ENCODE measurements at places on chromosomes 6 and 20. TPM values are rescaled to one million over a fixed set of nuclear protein-coding genes. Genes with fewer than 3 reads are reported as not detected.

GRCh38 chr6:11033825-11034224 is 10.3 kb downstream of the ELOVL2 start:
- peaks cover 26% of the 10 kb centered on the region for H3K27me3 ChIP-seq
- H3K4me1 ChIP-seq = no peaks in the 10 kb centered on the region
- H3K36me3 ChIP-seq = no peaks in the 10 kb centered on the region
- DNase-seq = no peak

GRCh38 chr6:144696610-144697368 is 411.7 kb downstream of the UTRN start:
- H3K4me1 ChIP-seq = peaks cover 10% of the 10 kb centered on the region
- H3K4me3 ChIP-seq = no peak overlapping the region
- H3K27me3 ChIP-seq = no peaks in the 10 kb centered on the region
- no peak for DNase-seq
- H3K36me3 ChIP-seq = peaks cover 7% of the 10 kb centered on the region
- no peak overlapping the region for H3K27ac ChIP-seq

DNA sequence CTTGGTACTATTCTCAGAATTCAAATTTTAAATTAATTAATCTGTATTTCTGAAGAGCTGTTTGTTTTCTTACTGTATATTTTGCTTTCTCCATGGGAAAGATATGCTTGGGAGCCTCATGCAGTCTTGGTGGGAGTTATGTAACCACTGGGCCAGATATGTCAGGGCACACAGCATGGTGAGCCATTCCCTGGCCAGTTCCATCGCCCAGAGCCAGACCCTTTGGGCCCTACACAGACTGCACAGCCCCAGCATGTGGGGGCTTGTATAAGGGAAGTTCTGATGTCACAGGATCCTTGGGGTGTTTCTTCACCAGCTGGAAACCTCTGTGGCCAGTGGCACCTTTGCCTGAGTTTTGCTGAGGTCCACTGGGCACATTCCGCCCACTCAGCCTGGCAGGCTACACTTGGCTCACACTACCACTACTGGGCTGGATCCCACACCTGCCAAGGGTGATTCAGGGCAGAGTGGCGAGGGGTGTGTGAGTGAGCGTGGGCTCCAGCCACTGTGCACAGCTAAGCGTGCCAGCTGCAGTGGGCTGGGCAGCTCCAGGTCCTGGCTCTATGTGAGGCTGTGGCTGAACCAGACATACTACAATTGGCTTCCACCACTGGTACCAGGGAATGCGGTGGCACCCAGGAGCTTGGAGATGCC is 293.5 kb downstream of the ARHGAP18 start:
- H3K4me1 ChIP-seq = no peaks in the 10 kb centered on the region
- no peaks in the 10 kb centered on the region for H3K27me3 ChIP-seq
- H3K27ac ChIP-seq = no peak overlapping the region
- no peak for DNase-seq
- H3K4me3 ChIP-seq = no peak overlapping the region
- no peaks in the 10 kb centered on the region for H3K36me3 ChIP-seq

DNA sequence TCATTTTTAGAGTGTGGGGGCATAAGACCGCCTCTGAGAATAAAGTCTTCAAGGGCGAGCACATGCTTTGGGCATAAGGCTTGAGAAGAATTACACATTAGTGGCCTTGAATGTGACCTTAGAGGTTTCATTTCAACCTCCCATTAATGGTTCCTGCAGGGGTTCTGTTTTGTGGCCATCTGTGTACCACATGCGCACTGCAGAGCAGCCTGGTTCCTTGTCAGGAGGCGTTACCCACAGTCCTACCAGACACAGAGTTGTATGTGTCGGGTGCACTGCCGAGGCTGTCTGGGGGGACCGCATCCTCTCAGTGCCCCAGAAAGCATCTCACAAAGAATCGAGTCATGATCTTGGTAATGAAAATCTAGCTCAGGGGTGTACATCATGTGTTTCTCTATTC is 115.7 kb downstream of the B3GAT2 start:
- H3K27ac ChIP-seq = no peak overlapping the region
- no peak for DNase-seq
- no peaks in the 10 kb centered on the region for H3K36me3 ChIP-seq
- no peak overlapping the region for H3K4me3 ChIP-seq
- H3K27me3 ChIP-seq = no peaks in the 10 kb centered on the region
- no peaks in the 10 kb centered on the region for H3K4me1 ChIP-seq

GRCh38 chr6:76593668-76594067 is 521.2 kb upstream of the IMPG1 start:
- no peak overlapping the region for H3K4me3 ChIP-seq
- no peak overlapping the region for H3K27ac ChIP-seq
- DNase-seq = peak; percentile 37
- H3K36me3 ChIP-seq = no peaks in the 10 kb centered on the region

Gene BTNL2
- not detected for total RNA-seq

Gene MTHFD1L
- total RNA-seq = 27.9 TPM

GRCh38 chr6:129451187-129451586 is 258.8 kb downstream of the ARHGAP18 start:
- DNase-seq = no peak
- H3K27ac ChIP-seq = no peak overlapping the region
- H3K27me3 ChIP-seq = no peaks in the 10 kb centered on the region
- H3K4me1 ChIP-seq = no peaks in the 10 kb centered on the region
- H3K4me3 ChIP-seq = no peak overlapping the region
- no peaks in the 10 kb centered on the region for H3K36me3 ChIP-seq

DNA sequence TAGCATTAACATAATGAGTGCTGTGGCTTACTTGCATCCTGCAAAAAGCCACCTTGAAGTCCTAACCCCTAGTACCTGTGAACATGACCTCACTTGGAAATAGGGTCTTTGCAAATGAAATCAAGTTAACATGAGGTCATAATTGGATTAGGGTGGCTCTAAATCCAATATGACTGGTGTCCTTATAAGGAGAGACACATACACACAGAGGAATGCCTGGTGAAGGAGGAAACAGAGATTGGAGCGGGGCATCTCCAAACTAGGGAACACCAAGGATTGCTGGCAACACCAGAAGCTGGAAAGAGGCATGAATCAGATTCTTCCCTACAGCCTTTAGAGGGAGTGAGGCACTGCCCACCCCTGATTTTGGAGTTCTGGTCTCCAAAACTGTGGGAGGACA is 17.6 kb upstream of the RPS6KA2 start:
- no peak for DNase-seq
- H3K4me1 ChIP-seq = peaks cover 11% of the 10 kb centered on the region
- H3K36me3 ChIP-seq = no peaks in the 10 kb centered on the region
- no peak overlapping the region for H3K27ac ChIP-seq

DNA sequence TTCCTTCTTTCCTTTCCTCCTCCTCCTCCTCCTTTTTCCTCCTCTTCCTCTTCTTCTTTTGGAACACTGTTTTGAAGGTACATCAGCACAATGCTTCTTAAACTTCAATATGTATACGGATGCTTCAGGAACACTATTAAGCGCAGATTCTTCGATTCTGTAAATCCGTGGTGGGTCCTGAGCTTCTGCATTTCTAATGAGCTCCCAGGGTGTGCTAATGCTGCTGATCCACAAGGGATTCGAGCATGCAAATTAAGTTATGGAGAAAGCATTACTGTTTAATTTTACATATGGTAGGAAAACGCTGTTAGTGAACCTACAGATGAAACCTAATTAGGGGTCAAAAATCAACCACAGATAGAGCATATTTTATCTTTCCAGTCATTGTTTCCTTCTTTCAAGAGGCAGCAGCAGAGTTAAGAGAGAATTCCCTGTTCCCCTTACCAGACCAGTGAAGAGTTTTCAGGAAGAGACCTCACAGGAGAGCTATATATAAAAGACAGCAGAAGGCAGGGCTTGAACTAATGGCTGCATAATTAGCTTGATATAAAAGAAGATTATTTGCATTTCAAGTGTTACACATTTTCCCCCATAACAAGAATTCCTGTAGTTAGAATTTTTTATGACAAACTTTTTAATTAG is 47.2 kb downstream of the KIF13A start:
- no peak overlapping the region for H3K27ac ChIP-seq
- H3K4me3 ChIP-seq = no peak overlapping the region
- H3K4me1 ChIP-seq = peaks cover 12% of the 10 kb centered on the region
- no peaks in the 10 kb centered on the region for H3K27me3 ChIP-seq
- DNase-seq = no peak

DNA sequence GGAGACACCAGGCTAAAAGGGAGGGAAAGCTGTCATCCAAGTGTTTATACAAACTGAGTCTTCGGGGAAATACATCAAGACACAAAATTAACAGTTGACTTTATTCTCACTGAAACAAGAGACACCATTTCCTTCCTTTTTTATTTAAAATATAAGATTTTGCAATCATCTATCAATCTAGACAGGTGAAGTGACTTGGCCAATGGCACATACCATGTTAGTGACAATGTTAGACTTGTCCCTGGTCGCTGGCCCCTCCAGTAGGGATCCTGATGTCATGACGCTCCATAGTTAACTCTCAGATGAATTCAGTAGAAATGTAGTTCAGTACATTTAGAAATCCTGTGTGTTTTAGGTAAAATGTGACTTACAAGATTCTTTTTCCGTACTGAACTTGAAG is 2.9 kb downstream of the SASH1 start:
- DNase-seq = no peak
- peak overlapping the region; percentile 96 for H3K27ac ChIP-seq
- no peaks in the 10 kb centered on the region for H3K36me3 ChIP-seq
- no peaks in the 10 kb centered on the region for H3K27me3 ChIP-seq
- H3K4me3 ChIP-seq = peak overlapping the region; percentile 71

DNA sequence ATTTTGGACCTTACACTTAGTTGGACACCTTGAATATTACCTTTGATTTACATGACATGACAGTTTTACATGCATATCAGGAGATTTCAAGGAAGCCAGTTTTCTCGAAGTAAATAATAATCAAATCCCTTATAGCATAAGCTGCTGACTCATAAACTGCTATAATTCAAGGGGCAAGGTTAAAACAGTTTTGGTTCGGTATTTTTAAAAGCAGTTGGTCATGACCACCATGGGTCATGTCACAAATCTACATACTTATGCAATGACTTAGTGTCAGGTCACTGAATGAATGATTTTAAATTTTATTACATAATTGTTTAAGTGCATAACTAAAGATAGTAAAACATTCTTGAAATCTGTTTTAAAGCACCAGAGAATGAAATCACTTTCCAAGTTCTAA is 158.0 kb downstream of the DST start:
- no peaks in the 10 kb centered on the region for H3K27me3 ChIP-seq
- H3K4me3 ChIP-seq = no peak overlapping the region
- H3K27ac ChIP-seq = no peak overlapping the region
- DNase-seq = no peak
- H3K36me3 ChIP-seq = peaks cover 81% of the 10 kb centered on the region

GRCh38 chr20:25032478-25033264 is 25.3 kb downstream of the ACSS1 start:
- no peak for DNase-seq
- H3K4me1 ChIP-seq = peaks cover 49% of the 10 kb centered on the region
- H3K27me3 ChIP-seq = no peaks in the 10 kb centered on the region
- peaks cover 18% of the 10 kb centered on the region for H3K36me3 ChIP-seq
- H3K27ac ChIP-seq = no peak overlapping the region
- no peak overlapping the region for H3K4me3 ChIP-seq

Gene ANGPT4
- 0.81 TPM for total RNA-seq

DNA sequence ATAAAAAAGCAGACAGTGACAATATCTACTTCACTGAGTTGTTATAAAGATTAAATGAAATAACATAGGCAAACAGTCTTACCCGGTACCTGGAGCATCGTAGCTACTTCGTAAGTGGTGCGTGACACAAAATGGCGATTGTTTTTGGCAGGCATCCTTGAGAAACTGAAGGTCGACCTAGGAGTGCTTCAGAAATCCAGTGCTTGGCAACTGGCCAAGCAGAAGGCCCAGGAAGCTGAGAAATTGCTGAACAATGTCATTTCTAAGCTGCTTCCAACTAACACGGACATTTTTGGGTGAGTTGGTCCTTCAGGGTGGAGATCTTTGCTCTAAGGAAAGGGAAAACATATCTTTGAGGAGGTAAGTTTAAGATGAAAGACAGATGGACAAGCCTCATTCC is 4.8 kb downstream of the BPIFA2 start:
- H3K36me3 ChIP-seq = no peaks in the 10 kb centered on the region
- no peak for DNase-seq
- no peak overlapping the region for H3K27ac ChIP-seq
- no peak overlapping the region for H3K4me3 ChIP-seq

GRCh38 chr6:47027315-47027714 is 14.8 kb downstream of the ADGRF1 start:
- no peak overlapping the region for H3K4me3 ChIP-seq
- no peaks in the 10 kb centered on the region for H3K36me3 ChIP-seq
- H3K27ac ChIP-seq = no peak overlapping the region
- H3K27me3 ChIP-seq = no peaks in the 10 kb centered on the region
- no peak for DNase-seq
- H3K4me1 ChIP-seq = peaks cover 5% of the 10 kb centered on the region

DNA sequence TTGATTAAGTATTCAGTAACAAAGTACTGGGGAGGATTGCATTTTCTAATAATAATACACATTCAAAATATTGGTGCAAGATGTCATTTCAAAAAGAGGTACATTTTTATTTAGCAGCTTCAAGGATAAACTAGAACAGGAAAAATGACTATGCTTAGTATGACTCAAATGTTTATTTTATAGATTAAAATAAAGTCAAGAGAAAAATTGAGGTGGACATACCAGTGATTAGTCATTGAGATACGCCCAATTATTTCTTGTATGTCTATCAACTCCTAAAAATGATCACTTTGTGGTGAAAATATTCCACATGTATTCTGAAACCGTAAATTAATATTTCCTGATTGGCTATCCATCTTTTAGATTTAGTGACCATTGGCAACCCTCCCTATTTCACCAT is 96.7 kb downstream of the PHF3 start:
- DNase-seq = no peak
- H3K27ac ChIP-seq = no peak overlapping the region
- H3K27me3 ChIP-seq = no peaks in the 10 kb centered on the region
- no peaks in the 10 kb centered on the region for H3K4me1 ChIP-seq

Gene BHLHE23
- not detected for total RNA-seq

DNA sequence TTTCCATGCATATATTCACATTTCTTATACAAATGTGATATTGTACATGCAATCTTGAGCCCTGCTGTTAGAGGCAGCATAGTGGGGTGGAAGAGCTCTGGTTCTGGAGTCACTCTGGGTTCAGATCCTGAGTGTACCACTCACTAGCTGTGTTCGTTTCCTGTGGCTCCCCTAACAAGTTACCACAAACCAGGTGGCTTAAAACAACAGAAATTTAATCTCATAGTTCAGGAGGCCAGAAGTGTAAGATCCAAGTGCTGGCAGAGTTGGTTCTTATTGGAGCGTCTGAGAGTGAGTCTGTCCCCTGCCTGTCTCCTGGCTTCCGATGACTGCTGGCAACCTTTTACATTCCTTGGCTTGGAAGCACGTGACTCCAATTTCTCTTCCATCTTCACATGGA is 115.6 kb downstream of the MAP3K7 start:
- H3K27ac ChIP-seq = no peak overlapping the region
- H3K27me3 ChIP-seq = no peaks in the 10 kb centered on the region
- no peak for DNase-seq
- no peaks in the 10 kb centered on the region for H3K36me3 ChIP-seq
- H3K4me1 ChIP-seq = peaks cover 6% of the 10 kb centered on the region
- H3K4me3 ChIP-seq = no peak overlapping the region
